ENCODE measurements at places on chromosomes 16 and 17. TPM values are rescaled to one million over a fixed set of nuclear protein-coding genes. Genes with fewer than 3 reads are reported as not detected.

CCL8 gene
- total RNA-seq: not detected

KRTAP16-1 gene
- not detected for total RNA-seq

CCL5 gene
- not detected for total RNA-seq

CMTM1 gene
- 7.8 TPM for total RNA-seq

SLC13A5 gene
- total RNA-seq: not detected

ZNF652 gene
- 38.7 TPM for total RNA-seq

SPN gene
- total RNA-seq: not detected

ALDH3A1 gene
- total RNA-seq: 1.6 TPM

EPOP gene
- 1.0 TPM for total RNA-seq

TBC1D3E gene
- not detected for total RNA-seq

GRCh38 chr17:73909186-73909585, 264.9 kb upstream of the SDK2 start:
- peak; percentile 62 for DNase-seq

- no peak for DNase-seq
Measured at GRCh38 chr16:17939723-17940122, 396.8 kb downstream of the NPIPA8 start.

DNA sequence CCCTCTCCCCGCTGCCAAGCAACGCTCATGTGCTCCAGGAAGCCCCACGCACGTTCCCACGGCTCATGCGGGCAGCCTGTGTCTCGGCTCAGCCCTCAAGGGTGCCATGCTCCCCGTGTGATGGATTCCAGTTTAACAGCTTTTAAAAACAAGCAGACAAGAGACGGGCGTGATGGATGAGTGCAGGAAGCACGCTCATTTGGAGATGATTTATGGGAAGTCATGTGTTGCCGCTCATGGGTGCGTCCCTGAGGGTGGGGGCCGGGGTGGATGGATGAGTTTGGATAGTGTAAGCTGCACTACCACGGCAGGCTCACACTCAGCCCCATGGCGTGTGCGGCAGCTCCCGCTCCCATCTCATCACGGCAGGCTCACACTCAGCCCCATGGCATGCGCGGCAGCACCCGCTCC, 132.8 kb downstream of the RBFOX3 start:
- no peak for DNase-seq

GRCh38 chr17:19652595-19652994, 4.0 kb downstream of the ALDH3A2 start:
- peak; percentile 23 for DNase-seq

- DNase-seq: no peak
Measured at GRCh38 chr17:82097919-82098168, 192 bp downstream of the FASN start.

DNA sequence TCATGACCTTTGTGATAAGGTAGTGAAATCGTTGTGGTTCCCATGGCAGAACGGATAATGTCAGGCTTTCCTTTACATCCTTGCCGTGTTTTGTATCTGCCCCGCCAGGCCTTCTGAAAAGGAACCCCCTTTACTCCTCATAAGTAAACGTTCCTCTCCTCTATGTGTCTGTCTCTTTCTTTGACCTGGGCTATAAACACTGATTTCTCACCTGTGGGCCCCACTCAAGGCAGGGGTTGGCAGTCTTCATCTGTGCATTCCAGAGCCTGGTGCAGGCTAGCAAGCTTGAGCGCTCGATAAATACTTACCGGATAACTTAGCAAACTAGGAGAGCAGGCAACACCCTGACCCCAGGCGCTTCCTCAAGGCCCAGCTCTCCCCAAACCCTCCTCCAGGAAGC, 7.3 kb upstream of the HAP1 start:
- no peak for DNase-seq

GRCh38 chr17:77025781-77026180, 115.0 kb upstream of the SEC14L1 start:
- DNase-seq: no peak

- no peak for DNase-seq
Measured at GRCh38 chr17:29918016-29918415, 12.0 kb downstream of the SSH2 start.

- no peak for DNase-seq
Measured at GRCh38 chr16:82055117-82055516, 20.1 kb downstream of the HSD17B2 start.

- no peak for DNase-seq
Measured at GRCh38 chr16:683396-684070, 601 bp downstream of the JMJD8 start.

DNA sequence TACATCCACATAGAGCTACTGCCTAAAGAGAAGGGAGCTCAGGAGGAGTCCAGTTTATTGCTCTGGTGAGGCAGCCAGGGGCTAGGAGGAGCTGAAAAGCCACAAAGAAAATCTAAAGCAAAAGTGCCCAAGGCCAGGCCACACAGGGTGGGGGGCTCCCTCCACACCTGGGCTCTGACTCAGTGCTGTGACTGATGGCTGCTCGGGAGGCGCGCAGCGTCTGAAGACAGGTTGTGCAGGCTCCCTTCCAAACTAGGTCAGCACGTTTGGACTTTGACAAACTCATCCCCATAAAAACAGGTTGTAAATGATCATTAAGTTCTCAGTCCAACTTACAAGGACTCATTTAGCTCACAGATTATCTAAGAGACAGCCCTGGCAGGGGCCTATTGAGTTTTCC, 22.2 kb upstream of the LCMT1 start:
- no peak for DNase-seq

DNA sequence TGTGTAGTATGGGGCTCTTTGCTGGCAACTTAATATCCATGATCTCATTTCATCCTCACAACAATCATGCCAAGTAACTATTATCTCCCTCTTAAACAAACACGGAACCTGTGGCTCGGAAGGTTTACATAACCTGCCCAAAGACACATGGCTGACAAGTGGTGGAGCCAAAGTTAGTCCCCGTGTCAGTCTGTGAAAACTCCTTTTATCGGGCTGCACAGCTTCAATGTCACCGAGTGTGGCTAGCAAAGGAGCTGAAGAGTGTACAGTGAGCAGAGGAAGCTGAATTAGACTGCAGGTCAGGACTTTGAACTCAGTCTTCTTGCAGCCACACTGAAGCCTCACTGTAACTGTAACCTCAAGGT, 80.3 kb downstream of the PARN start:
- no peak for DNase-seq

- DNase-seq: no peak
Measured at GRCh38 chr16:11033629-11034420, 89.5 kb downstream of the CLEC16A start.

GRCh38 chr17:48295362-48296288, 134.4 kb downstream of the SKAP1 start:
- DNase-seq: no peak

Data from osteocyte (in vitro differentiated cells).